Mesangial cell (primary cell): ENCODE measurements at places on chromosomes 4 and X. TPM values are rescaled to one million over a fixed set of nuclear protein-coding genes. Genes with fewer than 3 reads are reported as not detected.

Gene MBNL3
- total RNA-seq, result 1.9 and 6.4 TPM in 2 replicates

Gene GDPD2
- total RNA-seq, result 0.25 TPM in 1 of 2 replicates, not detected in the other

Gene ANXA3
- 98.2 and 138 TPM in 2 replicates for total RNA-seq

Gene CPE
- 17.8 and 29.4 TPM in 2 replicates for total RNA-seq

Gene C4orf50
- total RNA-seq, result not detected in 2 replicates

Gene SLC38A5
- 28.0 and 75.9 TPM in 2 replicates for total RNA-seq

Gene COX7B2
- total RNA-seq, result not detected in 2 replicates

Gene RXFP1
- not detected in 2 replicates for total RNA-seq

Gene PGAM4
- total RNA-seq, result not detected in 2 replicates

Gene SHROOM2
- total RNA-seq, result 9.9 and 18.1 TPM in 2 replicates

Gene SLIT2
- total RNA-seq, result 3.7 and 9.0 TPM in 2 replicates

Gene DSPP
- not detected in 2 replicates for total RNA-seq

Gene SLC34A2
- total RNA-seq, result 2.7 TPM in 1 of 2 replicates, not detected in the other

Gene NWD2
- total RNA-seq, result not detected in 2 replicates

Gene VCX3A
- total RNA-seq, result not detected in 2 replicates

Gene USP46
- 8.5 and 8.8 TPM in 2 replicates for total RNA-seq
